Activated CD8-positive, alpha-beta T cell treated with anti-CD3 and anti-CD28 coated beads, Interleukin-2, amount 10 ng/mL, durations not matched to agents 7 days and 5 days (primary cell): ENCODE measurements at places on chromosomes 1 and 21.

DNA sequence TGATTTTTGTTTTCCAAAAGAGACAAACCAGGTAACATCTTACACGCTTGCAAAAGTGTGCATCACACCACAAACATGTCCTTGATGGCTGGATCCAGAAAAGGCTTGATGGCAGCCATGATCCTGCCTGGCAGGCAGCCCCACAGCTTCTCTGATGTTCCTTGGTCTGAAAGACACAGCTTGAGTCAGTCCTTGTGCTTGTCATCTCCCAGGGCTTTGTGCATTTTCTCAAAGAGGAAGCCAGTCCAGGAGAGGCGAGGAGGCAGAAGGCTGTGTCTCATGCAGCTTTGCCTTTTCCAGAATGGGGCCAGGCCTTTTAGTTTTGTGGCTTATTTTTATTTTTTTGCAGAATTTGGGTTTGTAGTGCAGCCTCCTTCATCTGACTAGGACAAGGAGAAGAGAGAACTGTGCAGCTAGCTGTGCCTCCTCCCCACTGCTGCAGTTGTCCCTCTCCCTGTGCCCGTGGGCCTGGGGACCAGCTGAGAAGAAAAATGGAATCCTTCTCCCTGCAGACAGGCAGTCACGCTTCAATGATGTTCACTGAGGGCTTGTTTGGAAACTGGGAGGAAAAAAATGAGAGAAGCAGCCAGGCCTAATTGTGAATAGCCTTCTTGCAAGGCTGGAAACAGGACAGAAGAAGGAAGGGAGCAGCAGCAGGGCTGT, 7.4 kb downstream of the FNDC5 start:
- no peak for DNase-seq

- no peak for DNase-seq
Measured at GRCh38 chr21:26115305-26115704, 55.3 kb downstream of the APP start.

- DNase-seq = no peak
Measured at GRCh38 chr1:35535243-35535642, 22.0 kb downstream of the KIAA0319L start.

DNA sequence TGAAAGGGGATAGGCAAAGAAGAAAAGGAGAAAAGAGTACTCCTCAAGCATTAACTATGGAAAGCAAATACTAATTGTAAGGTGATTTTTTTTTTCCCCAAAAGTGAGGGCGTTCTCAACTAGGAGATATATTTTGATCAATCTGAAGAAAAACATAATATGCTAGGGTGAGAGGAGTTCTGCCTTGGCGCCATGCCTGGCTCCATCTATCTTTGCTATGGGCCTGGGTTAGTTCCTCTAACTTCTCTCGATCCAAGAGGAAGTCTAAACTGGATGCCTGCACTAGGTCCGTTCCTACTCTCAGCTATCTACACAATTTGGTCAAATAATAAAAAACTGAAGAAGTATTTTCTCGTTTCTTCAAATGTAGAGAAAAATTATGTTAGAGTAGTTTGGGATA, 20.5 kb downstream of the CNN3 start:
- DNase-seq = no peak
